Hematopoietic multipotent progenitor cell treated with erythropoietin and hydrocortisone succinate and interleukin-3 and kit ligand, for 8 days (in vitro differentiated cells): ENCODE measurements at places on chromosomes 6 and 20.
A peak's percentile ranks its signal among the peaks of the same experiment; 100 is the strongest.

- peak; percentile 26 for DNase-seq
These were observed 130.6 kb upstream of the C6orf118 start for GRCh38 chr6:165439928-165440554.

DNA sequence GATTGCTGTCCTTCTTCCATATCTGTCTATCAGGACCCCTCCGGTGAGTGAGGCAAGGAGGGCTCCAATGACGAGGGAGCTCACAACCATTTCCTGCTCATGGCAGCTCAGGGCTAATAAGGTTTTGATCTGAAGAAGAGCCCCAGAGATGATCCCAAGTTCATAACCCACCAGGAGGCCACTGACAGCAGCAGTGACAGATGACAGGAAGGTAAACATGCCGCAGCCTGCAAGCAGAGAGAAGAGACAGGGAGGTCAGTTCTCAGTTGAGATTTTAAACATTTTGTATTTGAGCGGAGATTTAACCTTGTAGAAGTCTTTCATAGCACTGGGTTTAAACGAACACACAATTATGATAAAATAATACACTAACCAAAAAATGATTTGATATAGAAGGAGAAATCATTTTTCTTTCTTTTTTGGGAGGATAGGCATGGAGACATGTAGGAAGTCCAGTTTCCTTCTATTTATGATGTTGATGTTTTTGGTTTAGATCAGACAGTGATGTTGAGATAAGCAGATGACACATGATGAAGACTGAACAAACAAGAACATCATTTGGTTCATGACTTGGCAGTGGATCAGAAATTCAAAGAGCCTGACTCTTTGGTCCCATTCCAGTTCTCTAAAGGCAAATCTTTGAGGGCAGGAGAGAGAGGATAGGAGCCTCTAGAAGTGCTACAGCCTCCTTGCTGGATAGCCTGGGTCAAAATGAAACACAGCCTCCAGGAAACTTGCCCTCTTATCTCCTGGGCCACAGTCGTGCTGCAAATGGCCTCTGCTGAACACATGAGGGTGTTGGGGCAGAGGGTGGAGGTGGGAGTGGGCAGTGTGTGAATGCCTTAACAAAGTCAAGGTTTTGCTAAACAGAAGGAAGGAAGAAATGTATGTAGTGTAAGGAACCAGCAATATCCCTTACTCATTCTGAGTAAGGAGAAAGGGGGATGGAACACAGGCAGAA lies 22.6 kb downstream of the SLC2A12 start:
- peak; percentile 13 for DNase-seq

- no peak for DNase-seq
These were observed 77.5 kb upstream of the POPDC3 start for GRCh38 chr6:105257340-105257739.

DNA sequence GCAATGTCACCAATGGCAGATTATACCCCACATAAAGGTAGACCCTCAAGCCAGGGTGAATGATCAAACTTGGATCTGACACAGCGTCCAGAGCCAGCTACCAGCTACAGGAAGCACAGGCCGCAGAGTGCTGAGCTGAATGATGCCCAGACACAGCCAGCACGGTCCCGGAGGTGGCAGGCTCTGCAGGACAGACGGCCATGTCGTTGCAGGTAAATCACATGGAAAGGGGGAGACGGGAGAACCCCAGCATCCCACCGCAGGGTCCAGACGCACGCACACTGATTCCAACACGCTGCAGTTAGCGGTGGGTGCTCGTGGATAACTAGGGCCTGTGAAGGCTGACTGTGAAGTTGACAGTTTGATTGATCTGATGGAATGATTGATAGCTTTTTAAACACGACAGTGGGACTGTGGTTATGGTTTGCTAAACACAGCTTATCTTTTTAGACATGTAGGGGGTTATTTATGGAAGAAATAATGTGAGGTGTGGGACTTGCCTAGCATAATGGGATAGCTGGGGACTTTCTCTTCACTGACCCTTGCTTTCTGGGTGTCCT lies 228.5 kb downstream of the ERMARD start:
- no peak for DNase-seq

DNA sequence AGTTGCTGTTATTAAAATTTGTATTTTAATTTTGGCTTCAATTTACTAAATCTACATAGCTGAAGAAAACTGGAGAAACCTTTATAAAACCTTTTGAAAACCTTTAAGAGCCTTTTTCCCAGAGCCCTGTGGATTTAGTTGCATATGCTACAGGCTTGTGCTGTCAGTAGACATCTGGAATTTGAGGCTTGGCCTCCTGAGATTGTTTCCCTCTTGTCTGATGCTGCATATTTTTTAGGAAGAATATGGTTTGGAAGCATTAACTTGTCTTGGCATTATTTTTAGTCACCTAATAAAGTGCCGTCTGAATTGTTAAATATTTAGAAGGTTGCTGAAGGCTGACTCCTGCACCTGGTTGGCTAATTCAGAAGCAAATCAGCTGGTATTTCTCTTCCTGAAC lies 369.4 kb downstream of the UTRN start:
- no peak for DNase-seq

DNA sequence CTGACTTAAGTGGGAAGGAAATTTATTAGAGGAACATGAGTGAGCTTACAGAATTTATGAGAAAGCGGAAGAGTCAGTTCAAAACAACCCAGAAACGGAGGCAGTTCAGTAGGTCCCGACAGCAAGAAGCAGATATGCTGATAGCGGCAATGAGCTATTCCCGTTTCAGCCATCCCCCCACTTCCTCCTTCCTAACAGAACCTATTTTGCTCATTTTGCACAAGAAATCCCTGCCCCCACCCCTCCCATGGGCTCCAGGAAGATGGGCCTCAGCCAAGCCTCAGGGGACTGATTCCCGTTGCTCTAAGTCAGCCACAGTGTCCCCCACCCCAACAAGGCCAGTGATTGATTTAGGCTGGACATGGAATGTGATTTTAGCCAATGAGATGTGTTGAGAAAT lies 157.5 kb downstream of the CEBPB start:
- DNase-seq = no peak

- DNase-seq = no peak
These were observed 600.7 kb downstream of the HDGFL1 start for GRCh38 chr6:23170049-23170448.

- DNase-seq = peak; percentile 45
These were observed at the start of gene SLC23A2 for GRCh38 chr20:5001174-5002076. SLC23A2 (minus strand) TSS chr20:5001510; CDS start chr20:4932562, 68,948 bp downstream.
